HepG2 (cell line): ENCODE measurements at places on chromosomes 11 and 22. TPM values are rescaled to one million over a fixed set of nuclear protein-coding genes. Genes with fewer than 3 reads are reported as not detected.

- DNase-seq, result no peak
These were observed 267.3 kb upstream of the MPPED2 start for GRCh38 chr11:30853439-30853838.

DNA sequence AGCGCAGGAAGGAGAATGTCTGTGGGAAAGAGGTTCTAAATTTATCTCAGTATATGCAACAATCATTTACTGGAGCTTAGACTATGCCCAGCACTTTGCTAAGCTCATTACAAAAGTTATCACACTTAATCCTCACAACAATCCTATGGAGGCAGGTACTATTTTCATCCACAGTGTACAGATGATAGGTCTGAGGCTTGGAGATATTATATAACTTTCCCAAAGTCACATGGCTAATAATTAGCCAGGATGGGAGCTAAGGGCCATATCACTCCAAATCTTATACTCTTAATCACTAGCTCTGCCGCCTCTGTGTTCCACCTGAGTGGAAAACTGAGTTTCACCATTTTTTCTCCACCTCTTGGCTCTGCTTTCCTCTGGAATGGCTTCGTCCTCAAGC, 47.3 kb upstream of the CAPRIN1 start:
- DNase-seq, result no peak

DNA sequence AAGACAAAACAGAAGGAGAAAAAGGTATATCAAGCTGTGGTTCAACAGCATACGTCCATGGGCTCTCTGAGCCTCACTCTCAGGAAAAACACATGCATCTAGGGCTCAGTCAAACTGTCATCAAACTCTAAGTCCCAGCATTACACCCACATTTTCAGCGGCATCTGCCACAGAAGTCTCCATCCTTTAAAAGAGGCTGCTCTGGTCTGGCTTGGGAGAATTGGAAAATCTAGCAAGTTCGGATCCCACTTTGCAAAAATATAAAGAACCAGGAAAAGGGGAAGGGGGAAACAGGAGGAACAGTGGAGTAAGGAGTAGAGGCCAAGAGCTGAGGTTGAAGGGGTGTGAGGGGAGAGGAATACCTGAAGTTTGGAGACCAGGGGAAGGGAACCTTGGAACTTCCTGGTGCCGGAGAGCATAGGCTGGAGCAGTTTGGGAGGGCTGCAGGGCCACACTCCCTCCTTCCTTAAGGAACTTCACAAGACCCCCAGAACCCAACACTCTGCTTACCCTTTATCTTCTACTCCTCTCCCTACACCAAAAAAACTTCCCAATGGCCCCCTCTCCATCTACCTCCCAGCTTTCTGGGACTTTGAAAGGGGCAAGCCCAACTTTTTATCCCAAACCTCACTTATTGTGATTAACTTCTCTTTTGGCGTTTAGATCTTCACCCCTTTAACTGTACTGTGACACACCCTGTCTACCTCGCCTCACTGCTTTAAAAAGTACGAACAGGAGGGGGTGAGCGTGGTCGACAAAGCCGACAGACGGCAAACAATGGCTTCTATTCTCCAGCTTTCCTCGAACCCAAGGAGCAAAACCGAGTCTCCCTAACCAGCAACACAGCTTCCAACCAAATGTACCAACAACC, 4.0 kb downstream of the PAX6 start:
- no peak for DNase-seq

Gene PHOX2A
- not detected in 2 replicates for total RNA-seq

Gene SYCE3
- total RNA-seq, result not detected in 2 replicates
